Body of pancreas (tissue), 4 donors: ENCODE measurements at places on chromosomes 4 and X.

- no peaks in the 10 kb centered on the region for H3K4me1 ChIP-seq
- H3K36me3 ChIP-seq: no peaks in the 10 kb centered on the region
- H3K4me3 ChIP-seq: no peak overlapping the region
- no peak overlapping the region for H3K27ac ChIP-seq
Measured at GRCh38 chrX:9515489-9515888, 50.6 kb downstream of the TBL1X start.

- no peak overlapping the region for H3K27ac ChIP-seq
- H3K4me3 ChIP-seq: no peak overlapping the region
- DNase-seq: no peak
- H3K27me3 ChIP-seq: no peaks in the 10 kb centered on the region
- H3K4me1 ChIP-seq: no peaks in the 10 kb centered on the region
Measured at GRCh38 chr4:88779431-88779830, 81.8 kb upstream of the NAP1L5 start.

- peak; percentile 8 for DNase-seq
- H3K4me3 ChIP-seq: no peak overlapping the region
Measured at GRCh38 chr4:3308691-3309090, 15.9 kb downstream of the RGS12 start.

- no peaks in the 10 kb centered on the region for H3K27me3 ChIP-seq
- no peak for DNase-seq
- no peak overlapping the region for H3K27ac ChIP-seq
- H3K4me3 ChIP-seq: no peak overlapping the region
- no peaks in the 10 kb centered on the region for H3K4me1 ChIP-seq
- no peaks in the 10 kb centered on the region for H3K36me3 ChIP-seq
Measured at GRCh38 chrX:1807301-1807731, 192.5 kb downstream of the ASMT start.

- H3K4me1 ChIP-seq: no peaks in the 10 kb centered on the region
- H3K4me3 ChIP-seq: no peak overlapping the region
- H3K36me3 ChIP-seq: no peaks in the 10 kb centered on the region
Measured at GRCh38 chr4:18938343-18939099, 917.0 kb upstream of the LCORL start.

DNA sequence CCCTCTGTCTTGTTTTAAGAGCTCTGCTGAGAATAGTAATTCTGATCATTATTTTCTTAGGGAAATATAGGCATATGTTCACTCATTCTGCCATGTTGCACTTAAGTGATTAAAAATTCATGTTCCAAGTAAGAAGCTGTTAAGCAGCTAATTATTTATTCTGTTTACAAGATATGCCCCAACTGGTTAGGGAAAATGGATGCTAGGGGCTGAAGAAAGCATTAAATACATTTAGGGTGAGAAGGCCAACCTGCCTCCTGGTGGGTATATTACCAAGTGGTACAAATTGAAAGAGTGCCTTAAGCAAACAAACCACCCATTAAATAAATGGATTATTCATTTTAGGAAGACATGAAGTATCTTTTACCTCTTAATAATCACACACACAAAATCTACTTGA is 392.6 kb upstream of the EPHA5 start:
- no peaks in the 10 kb centered on the region for H3K36me3 ChIP-seq
- DNase-seq: no peak
- H3K4me3 ChIP-seq: no peak overlapping the region
- no peaks in the 10 kb centered on the region for H3K27me3 ChIP-seq

DNA sequence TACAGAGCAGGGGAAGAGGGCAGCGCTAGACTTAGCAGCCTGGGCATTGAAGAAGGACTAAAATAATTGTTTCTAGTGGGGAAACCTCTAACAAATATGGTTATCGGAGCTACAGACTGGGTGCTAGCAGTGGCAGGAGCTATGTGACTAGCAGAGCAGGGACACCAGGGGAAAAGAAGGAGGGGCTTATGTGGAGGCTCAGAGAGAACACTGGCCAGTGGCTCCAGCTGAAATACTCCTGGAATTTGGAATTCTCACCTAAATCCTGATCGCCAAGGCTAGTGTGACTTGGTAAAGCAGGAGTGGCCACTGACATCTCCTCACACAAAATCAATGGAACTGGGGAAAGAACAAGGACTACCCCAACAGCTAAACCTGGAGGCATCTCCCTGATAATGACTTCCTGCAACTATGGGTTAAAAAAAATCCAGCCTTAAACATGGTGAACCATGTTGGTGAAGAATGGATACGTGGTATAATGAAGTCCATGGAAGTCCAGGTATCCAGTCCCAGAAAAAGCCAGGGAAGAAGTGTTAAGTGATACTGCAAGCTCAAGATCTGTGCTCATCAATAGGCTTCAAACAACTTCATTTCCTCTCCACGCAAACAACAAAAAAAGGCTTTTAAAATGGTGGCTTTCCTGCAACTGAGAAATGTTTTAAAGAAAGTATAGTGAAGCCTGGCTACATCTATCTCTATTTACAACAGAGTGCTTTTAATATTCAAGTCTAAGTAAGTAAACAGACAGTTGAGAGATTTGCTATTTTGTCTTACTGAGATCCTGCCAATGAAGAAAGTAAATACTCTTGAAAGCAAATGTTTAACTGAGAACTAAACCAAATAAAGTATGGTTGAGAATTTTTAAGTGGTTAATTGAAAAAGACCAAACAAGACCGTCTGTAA is 1.8 kb downstream of the TAPT1 start:
- peaks cover 46% of the 10 kb centered on the region for H3K4me1 ChIP-seq
- H3K27me3 ChIP-seq: no peaks in the 10 kb centered on the region
- H3K36me3 ChIP-seq: no peaks in the 10 kb centered on the region
- no peak for DNase-seq
- no peak overlapping the region for H3K4me3 ChIP-seq
- peak overlapping the region; percentile 96 for H3K27ac ChIP-seq

DNA sequence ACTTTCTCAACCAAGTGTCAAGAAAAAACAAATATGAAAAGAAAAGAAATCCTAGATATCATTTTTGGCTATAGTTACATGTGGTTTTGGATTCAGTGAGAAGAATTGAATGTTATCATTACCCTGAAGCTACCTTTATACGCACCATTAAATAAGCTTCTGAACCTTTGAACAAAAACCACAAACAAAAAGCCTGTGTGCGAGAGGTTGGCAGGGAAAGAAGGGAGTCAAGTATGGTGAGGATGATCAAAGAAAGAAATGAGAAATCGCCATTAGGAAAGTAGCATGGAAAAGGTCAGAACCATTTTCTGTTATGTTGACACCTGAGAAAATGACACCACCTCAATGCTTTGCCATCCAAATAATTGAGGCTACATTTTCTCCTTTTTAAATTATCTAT is 1.2 kb upstream of the SLC7A11 start:
- DNase-seq: no peak
- peaks cover 18% of the 10 kb centered on the region for H3K4me1 ChIP-seq
- no peak overlapping the region for H3K27ac ChIP-seq
- no peaks in the 10 kb centered on the region for H3K36me3 ChIP-seq
- no peak overlapping the region for H3K4me3 ChIP-seq

DNA sequence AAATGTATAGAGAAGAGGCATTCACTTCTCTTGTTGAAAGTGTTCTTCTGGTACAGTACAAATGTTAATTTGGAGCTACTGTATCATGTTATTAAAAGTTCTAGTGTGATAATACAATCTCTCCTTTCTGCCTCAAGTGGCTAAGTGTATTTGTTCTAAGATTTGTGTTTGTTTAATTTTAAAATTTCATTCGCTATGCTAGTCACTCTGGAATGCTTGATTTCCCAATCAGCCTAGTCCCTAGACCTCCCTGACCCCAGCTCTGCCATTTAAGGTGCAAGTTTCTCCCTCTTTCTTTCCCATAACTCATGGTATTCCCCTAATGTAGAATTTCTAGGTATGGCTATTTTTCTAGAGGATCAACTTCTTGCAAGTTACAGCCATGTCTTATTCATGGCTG is 817.4 kb downstream of the STIM2 start:
- no peak overlapping the region for H3K27ac ChIP-seq
- no peaks in the 10 kb centered on the region for H3K27me3 ChIP-seq
- no peak overlapping the region for H3K4me3 ChIP-seq
- no peaks in the 10 kb centered on the region for H3K36me3 ChIP-seq
- DNase-seq: no peak

- no peaks in the 10 kb centered on the region for H3K4me1 ChIP-seq
- DNase-seq: no peak
- H3K27ac ChIP-seq: no peak overlapping the region
- H3K27me3 ChIP-seq: no peaks in the 10 kb centered on the region
- no peak overlapping the region for H3K4me3 ChIP-seq
- H3K36me3 ChIP-seq: no peaks in the 10 kb centered on the region
Measured at GRCh38 chr4:24668956-24669355, 84.6 kb upstream of the DHX15 start.

GRCh38 chrX:50941638-50942037 is 31.1 kb downstream of the BMP15 start:
- no peaks in the 10 kb centered on the region for H3K27me3 ChIP-seq
- no peaks in the 10 kb centered on the region for H3K4me1 ChIP-seq
- H3K36me3 ChIP-seq: no peaks in the 10 kb centered on the region
- H3K4me3 ChIP-seq: no peak overlapping the region

- no peaks in the 10 kb centered on the region for H3K36me3 ChIP-seq
- DNase-seq: no peak
- no peaks in the 10 kb centered on the region for H3K27me3 ChIP-seq
Measured at GRCh38 chr4:141860974-141861373, 224.6 kb downstream of the IL15 start.

DNA sequence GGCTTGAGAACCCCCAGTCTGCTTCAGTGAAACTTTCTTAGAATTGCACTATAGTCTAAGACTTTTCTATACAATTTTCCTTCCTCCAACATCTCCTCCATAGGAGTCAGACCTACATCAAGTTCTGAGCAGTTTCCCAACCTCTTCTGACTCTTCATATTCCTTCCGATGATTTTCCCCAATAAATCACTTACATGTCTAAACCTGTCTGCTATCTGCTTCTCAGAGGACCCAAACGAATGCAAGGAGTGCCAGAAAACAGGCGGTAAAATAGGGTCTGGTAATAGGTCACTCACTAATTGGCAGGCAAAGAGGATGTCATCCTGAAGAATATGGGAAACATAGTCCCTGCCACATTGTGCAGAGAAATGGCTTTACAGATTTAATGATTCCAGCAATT is 153.9 kb downstream of the PCDH18 start:
- H3K4me3 ChIP-seq: no peak overlapping the region
- H3K4me1 ChIP-seq: no peaks in the 10 kb centered on the region
- H3K27me3 ChIP-seq: no peaks in the 10 kb centered on the region
- no peak overlapping the region for H3K27ac ChIP-seq
- H3K36me3 ChIP-seq: no peaks in the 10 kb centered on the region
- no peak for DNase-seq

GRCh38 chrX:1476682-1477081 is 24.0 kb upstream of the ASMTL start:
- no peak overlapping the region for H3K4me3 ChIP-seq
- DNase-seq: no peak
- H3K27ac ChIP-seq: no peak overlapping the region

- no peak overlapping the region for H3K4me3 ChIP-seq
- no peak overlapping the region for H3K27ac ChIP-seq
- peaks cover 7% of the 10 kb centered on the region for H3K36me3 ChIP-seq
- H3K27me3 ChIP-seq: no peaks in the 10 kb centered on the region
- DNase-seq: no peak
Measured at GRCh38 chr4:109990261-109991257, 77.9 kb downstream of the EGF start.

DNA sequence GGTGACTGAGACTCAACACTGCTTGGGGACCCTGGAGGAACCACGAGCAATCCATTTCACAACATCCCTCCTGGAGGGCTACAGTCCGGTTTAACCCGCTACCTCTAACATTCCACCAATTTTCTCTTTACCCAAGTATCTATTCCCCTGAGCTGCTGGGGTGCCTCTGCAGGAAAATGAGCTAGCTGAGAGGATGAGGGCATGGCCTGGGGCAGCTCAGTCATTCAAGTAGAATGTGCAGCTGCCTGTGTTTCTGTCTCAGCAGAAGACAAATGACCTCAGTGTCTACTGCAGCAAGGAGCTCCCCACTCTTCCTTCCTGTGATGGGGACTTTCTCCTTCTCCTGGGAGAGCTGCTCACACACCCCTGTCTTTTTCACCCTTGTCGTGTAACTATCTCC is 120.8 kb downstream of the ZNF518B start:
- H3K4me1 ChIP-seq: no peaks in the 10 kb centered on the region
- H3K4me3 ChIP-seq: no peak overlapping the region
- no peak overlapping the region for H3K27ac ChIP-seq
- DNase-seq: no peak
- H3K27me3 ChIP-seq: no peaks in the 10 kb centered on the region
- no peaks in the 10 kb centered on the region for H3K36me3 ChIP-seq

GRCh38 chrX:29662759-29663503 is 552.4 kb upstream of the MAGEB2 start:
- H3K27ac ChIP-seq: no peak overlapping the region
- no peaks in the 10 kb centered on the region for H3K36me3 ChIP-seq
- H3K4me3 ChIP-seq: no peak overlapping the region
- H3K4me1 ChIP-seq: no peaks in the 10 kb centered on the region
- no peak for DNase-seq
- no peaks in the 10 kb centered on the region for H3K27me3 ChIP-seq

DNA sequence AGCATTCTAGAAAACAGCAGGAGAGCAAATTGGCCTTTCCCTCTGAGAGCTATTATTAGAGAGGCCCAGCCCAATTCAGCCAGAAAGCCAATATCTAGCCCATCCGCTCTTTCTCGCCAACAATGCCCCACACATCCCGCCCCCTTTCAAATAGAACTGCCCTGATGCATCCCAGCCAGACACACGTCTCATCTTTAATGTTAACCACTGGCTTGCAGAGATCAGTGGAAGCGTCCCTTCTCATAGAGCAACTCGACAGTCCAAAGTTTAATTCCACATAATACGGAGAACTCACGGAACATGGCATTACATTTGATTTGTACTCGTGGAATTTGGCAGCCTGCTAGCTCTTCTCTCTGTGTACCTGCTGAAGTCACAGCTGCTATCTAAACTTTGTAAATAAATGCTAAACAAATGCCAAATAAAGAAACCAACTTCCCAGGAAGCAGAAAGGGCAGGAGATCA is 304.4 kb downstream of the DHX15 start:
- H3K27ac ChIP-seq: no peak overlapping the region
- H3K4me1 ChIP-seq: peaks cover 8% of the 10 kb centered on the region
- no peak overlapping the region for H3K4me3 ChIP-seq
- H3K27me3 ChIP-seq: no peaks in the 10 kb centered on the region

DNA sequence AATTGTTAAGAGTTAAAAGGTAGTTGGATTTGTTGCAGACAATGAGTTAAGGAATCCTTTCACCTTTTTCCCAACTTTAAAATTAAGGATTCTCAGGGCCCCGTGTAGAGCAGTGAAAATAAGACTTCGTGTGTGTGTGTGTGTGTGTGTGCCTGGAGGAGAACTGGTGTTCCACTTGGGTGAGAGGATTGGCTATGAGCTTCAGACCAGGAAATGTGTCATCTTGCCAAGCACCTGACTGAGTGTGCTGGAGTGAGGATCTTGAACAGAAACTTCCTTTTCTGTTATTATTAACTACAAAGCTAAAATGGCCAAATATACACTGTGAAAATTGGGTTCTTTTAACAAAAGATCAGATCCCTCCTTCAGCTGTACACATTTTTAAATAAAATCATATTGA is 113.1 kb upstream of the VCX2 start:
- H3K27me3 ChIP-seq: no peaks in the 10 kb centered on the region
- H3K4me3 ChIP-seq: no peak overlapping the region
- no peaks in the 10 kb centered on the region for H3K36me3 ChIP-seq
- H3K27ac ChIP-seq: no peak overlapping the region

GRCh38 chr4:102299354-102300107 is 45.8 kb downstream of the SLC39A8 start:
- no peak overlapping the region for H3K27ac ChIP-seq
- H3K4me1 ChIP-seq: peaks cover 11% of the 10 kb centered on the region
- no peaks in the 10 kb centered on the region for H3K27me3 ChIP-seq
- no peak overlapping the region for H3K4me3 ChIP-seq
- no peaks in the 10 kb centered on the region for H3K36me3 ChIP-seq
